Articular chondrocyte of knee joint (primary cell): ENCODE measurements at places on chromosomes 3 and 15. TPM values are rescaled to one million over a fixed set of nuclear protein-coding genes. Genes with fewer than 3 reads are reported as not detected.

RAF1 gene
- 104 and 110 TPM in 2 replicates for total RNA-seq

ITIH4 gene
- 2.7 and 4.7 TPM in 2 replicates for total RNA-seq

B3GALNT1 gene
- 34.0 and 53.1 TPM in 2 replicates for total RNA-seq

KBTBD13 gene
- total RNA-seq, result not detected in 2 replicates

ANKRD34C gene
- total RNA-seq, result not detected in 2 replicates

NR1I2 gene
- 0.11 and 0.13 TPM in 2 replicates for total RNA-seq
